ENCODE measurements at places on chromosomes 1 and 21.

GRCh38 chr1:101253976-101254674 is 17.3 kb downstream of the S1PR1 start:
- DNase-seq: no peak

GRCh38 chr1:11592752-11593151 is 61.5 kb downstream of the FBXO2 start:
- no peak for DNase-seq

- no peak for DNase-seq
These were observed 130.7 kb downstream of the ACTL8 start for GRCh38 chr1:17885663-17886320.

DNA sequence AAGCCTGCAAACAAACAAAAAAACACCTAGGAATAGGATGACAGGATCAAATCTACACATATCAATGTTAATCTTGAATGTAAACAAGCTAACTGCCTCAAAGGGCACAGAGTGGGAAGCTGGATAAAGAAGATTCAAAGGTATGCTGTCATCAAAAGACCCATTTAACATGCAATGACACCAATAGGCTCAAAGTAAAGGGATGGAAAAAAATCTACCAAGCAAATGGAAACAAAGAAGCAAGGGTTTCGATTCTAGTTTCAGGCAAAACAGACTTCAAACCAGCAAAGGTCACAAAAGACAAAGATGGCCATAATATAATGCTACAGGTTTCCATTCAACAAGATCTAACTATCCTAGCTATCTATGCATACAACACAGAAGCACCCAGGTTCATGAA is 16.2 kb upstream of the OR2T10 start:
- DNase-seq: no peak

- no peak for DNase-seq
These were observed 671 bp downstream of the DNAJC11 start for GRCh38 chr1:6700853-6701436.
